ENCODE measurements at places on chromosomes 5 and 9. TPM values are rescaled to one million over a fixed set of nuclear protein-coding genes. Genes with fewer than 3 reads are reported as not detected.

DNA sequence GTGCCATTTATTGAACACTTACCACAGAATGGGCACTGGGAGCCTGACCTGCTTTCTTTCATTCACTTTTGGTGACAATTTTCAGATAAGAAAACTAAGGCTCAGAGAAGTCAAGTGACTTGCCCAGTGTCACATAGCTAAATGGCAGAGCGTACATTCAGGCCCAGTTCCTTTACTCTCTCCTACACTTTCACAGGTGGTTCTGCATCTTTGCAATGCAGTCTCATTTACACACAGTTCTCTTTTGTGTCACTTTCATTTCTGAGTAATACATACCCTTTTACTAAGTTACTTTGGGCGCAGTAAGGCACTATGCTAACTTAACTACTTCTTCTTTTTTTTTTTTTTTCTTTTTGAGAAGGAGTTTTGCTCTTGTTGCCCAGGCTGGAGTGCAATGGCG, 8.3 kb downstream of the NFIL3 start:
- peak; percentile 40 for DNase-seq
- no peak overlapping the region for H3K27ac ChIP-seq
- no peak overlapping the region for H3K4me3 ChIP-seq
- H3K36me3 ChIP-seq, result no peaks in the 10 kb centered on the region

GRCh38 chr5:179113945-179114641, 53.9 kb downstream of the ZNF354C start:
- no peak overlapping the region for H3K27ac ChIP-seq
- H3K36me3 ChIP-seq, result no peaks in the 10 kb centered on the region
- DNase-seq, result no peak
- H3K27me3 ChIP-seq, result no peaks in the 10 kb centered on the region
- H3K4me3 ChIP-seq, result no peak overlapping the region

- no peak for DNase-seq
- H3K4me1 ChIP-seq, result no peaks in the 10 kb centered on the region
- no peaks in the 10 kb centered on the region for H3K36me3 ChIP-seq
- H3K4me3 ChIP-seq, result no peak overlapping the region
- H3K27ac ChIP-seq, result no peak overlapping the region
Observed at GRCh38 chr5:81739291-81739690, 11.6 kb downstream of the SSBP2 start.

DNA sequence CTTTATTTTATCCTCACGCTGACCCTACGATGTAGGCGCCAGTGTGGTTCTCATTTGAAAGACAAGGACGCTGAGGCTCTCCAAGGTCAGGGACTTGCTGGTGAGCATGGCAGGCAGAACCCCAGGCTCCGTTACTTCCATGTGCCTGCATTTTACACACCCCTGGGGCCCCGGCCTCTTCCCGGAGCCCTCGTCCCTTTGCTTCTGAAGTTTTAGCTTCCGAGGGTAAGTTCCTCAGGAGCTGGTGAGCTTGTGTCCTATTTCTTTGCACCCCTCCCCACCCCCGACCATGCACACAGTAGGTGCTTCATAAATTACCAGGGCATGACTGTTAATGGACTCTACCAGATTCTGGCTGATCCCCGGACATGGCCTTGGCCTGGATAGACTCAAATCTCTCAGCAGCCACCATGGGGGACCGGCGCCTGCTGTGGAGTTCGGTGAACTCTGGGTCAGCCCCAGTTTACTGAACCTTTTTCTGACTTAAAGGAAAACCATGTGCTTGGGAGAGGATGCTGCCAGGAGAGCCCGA, 59.3 kb upstream of the RNU6ATAC start:
- no peaks in the 10 kb centered on the region for H3K4me1 ChIP-seq
- H3K36me3 ChIP-seq, result no peaks in the 10 kb centered on the region
- no peak overlapping the region for H3K4me3 ChIP-seq
- no peak overlapping the region for H3K27ac ChIP-seq
- DNase-seq, result no peak

DNA sequence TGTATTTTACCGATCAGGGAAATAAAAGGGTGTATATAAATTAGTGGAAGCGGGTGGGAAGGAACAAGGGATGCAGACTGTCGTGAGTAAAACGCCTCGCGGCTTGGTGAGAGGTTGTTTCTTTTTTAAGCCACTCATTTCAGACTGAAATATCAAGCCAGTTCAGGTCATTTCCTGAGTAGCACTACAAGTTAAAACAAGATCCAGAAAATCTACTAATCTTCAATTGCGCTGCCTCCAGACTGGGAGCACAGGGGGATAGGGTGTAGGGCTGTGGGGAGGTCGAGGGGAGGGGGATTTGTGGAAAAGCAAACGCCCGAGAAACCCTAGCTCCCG, 140.8 kb downstream of the TSSK1B start:
- H3K27me3 ChIP-seq, result peaks cover 29% of the 10 kb centered on the region
- H3K4me1 ChIP-seq, result peaks cover 22% of the 10 kb centered on the region
- H3K36me3 ChIP-seq, result no peaks in the 10 kb centered on the region
- peak overlapping the region; percentile 9 for H3K27ac ChIP-seq

GRCh38 chr9:37392272-37392671, 30.2 kb upstream of the GRHPR start:
- no peak overlapping the region for H3K27ac ChIP-seq
- H3K27me3 ChIP-seq, result no peaks in the 10 kb centered on the region
- no peak for DNase-seq
- no peak overlapping the region for H3K4me3 ChIP-seq
- no peaks in the 10 kb centered on the region for H3K36me3 ChIP-seq

- H3K4me3 ChIP-seq, result no peak overlapping the region
- no peaks in the 10 kb centered on the region for H3K4me1 ChIP-seq
- no peak overlapping the region for H3K27ac ChIP-seq
- no peaks in the 10 kb centered on the region for H3K36me3 ChIP-seq
- no peaks in the 10 kb centered on the region for H3K27me3 ChIP-seq
Observed at GRCh38 chr5:78587775-78588291, 60.7 kb downstream of the LHFPL2 start.

The ZNF879 gene
- 2.9 TPM for total RNA-seq

The AQP3 gene
- total RNA-seq, result 140 TPM

DNA sequence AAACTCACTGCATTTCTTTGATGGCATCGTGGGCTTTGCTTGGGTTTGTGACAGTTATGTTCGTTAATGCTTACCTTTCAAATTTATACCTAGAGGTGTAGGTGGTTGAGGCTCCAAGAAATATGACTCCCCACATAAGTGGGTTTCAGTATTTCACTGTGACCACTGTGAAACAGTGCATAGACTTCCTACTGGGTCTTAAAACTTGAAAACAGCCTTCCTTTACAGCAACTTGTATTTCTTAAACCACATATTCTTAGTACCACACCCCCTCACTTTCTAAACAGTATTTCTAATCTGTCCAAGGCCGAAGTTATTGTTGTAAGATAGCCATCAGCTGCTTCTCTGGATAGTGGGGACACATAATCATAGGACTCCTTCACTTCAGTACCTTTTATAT, 48.3 kb downstream of the TMEFF1 start:
- DNase-seq, result no peak
- no peaks in the 10 kb centered on the region for H3K36me3 ChIP-seq
- no peaks in the 10 kb centered on the region for H3K4me1 ChIP-seq
- no peak overlapping the region for H3K4me3 ChIP-seq
- H3K27ac ChIP-seq, result no peak overlapping the region

DNA sequence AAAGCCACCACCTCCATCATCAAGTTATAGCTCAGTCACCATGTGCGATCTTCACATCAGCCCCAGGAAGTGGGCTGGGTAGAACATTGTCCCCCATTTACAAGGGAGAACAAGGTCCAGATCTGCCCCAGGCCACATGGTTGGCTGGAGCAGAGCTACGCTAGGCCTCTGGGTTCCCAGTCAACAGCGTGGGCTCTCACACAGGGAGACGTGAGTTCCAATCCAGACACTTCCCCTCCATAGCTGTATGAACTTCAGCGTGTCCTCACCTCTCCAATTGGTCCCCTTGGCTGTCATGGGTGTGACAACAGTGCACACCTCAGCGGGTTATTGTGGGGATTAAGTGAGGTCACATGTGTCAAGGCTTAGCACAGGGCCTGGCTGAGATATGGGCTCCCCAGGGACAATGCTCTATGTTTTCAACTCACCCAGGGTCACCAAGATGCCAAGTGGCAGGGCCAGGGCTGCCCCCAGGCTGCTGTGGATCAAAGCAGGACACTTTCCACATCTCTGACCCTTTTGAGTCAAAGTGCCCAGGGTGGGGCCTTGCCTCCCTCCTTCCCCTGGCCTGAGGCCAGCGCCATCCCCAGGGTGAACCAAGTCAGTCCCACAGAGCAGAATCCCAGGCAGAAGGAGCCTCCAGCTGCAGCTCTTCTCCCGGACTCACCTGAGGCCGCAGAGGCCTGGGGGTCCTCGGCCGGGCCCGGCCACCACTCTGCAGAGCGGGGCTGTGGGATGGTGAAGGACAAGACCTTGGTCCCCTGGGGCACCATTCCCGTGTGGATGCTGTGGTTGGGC, 19.8 kb downstream of the AKNA start:
- H3K27me3 ChIP-seq, result no peaks in the 10 kb centered on the region
- peaks cover 78% of the 10 kb centered on the region for H3K36me3 ChIP-seq
- peaks cover 98% of the 10 kb centered on the region for H3K4me1 ChIP-seq
- no peak overlapping the region for H3K4me3 ChIP-seq

DNA sequence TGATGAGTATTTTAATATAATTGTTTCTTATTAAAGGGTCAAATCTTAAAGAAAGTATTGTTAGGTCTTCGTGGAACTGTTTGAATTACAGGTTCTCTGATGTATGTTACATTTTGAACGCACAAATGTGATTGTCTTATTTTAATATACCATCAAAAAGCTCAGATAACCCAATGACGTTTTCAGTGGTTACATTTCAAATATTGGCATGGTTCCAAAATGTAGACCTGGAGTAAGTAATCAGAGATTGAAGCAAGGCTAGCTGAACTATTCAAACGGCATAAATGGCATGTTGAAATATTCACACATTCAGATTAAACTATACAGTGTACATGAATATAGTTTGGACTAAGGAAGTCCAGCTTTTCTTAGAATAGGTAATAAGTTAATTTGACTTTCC, 281.7 kb upstream of the EFNA5 start:
- H3K27ac ChIP-seq, result no peak overlapping the region
- no peaks in the 10 kb centered on the region for H3K4me1 ChIP-seq
- H3K4me3 ChIP-seq, result no peak overlapping the region
- no peaks in the 10 kb centered on the region for H3K36me3 ChIP-seq
- no peaks in the 10 kb centered on the region for H3K27me3 ChIP-seq

DNA sequence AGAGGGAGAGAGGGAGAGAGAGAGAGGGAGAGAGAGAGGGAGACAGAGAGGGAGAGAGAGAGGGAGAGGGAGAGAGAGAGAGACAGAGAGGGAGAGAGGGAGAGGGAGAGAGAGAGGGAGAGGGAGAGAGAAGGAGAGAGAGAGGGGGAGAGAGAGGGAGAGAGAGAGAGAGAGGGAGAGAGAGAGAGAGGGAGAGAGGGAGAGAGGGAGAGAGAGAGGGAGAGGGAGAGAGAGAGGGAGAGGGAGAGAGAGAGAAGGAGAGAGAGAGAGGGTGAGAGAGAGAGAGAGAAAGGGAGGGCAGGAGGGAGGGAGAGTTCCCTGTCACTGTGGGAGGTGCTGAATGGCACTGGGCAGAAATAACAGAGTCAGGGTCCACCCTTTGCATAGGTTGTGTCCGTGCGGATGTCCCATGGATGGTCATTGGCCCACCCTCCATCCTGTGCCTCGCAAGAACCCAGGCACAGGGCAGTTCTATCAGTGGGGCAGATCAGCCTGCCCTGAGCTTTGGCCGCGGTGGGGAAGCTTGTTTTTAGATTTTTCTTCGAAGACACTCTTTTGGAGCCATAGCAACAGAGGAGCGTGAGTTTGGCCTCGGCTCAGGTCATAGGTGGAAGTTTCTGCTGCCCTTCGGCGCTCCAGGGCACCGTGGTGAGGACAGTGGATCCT, 30.1 kb downstream of the ADAMTSL2 start:
- H3K4me3 ChIP-seq, result no peak overlapping the region
- no peaks in the 10 kb centered on the region for H3K27me3 ChIP-seq
- H3K36me3 ChIP-seq, result no peaks in the 10 kb centered on the region
- DNase-seq, result no peak
- H3K27ac ChIP-seq, result no peak overlapping the region
- H3K4me1 ChIP-seq, result peaks cover 3% of the 10 kb centered on the region
